Brain (organoid and tissue), 16 donors: ENCODE measurements at places on chromosomes 7 and 10. TPM values are rescaled to one million over a fixed set of nuclear protein-coding genes. Genes with fewer than 3 reads are reported as not detected.

TMEM176B gene
- 20.1 TPM for polyA plus RNA-seq

GPR146 gene
- polyA plus RNA-seq: 10.5 TPM

SLC25A28 gene
- 58.6 TPM for polyA plus RNA-seq

GSTO2 gene
- 23.9 TPM for polyA plus RNA-seq

PAPSS2 gene
- polyA plus RNA-seq: 8.1 TPM

CPA1 gene
- not detected for polyA plus RNA-seq

CDH23 gene
- 5.9 TPM for polyA plus RNA-seq

EGR2 gene
- polyA plus RNA-seq: 0.54 TPM

THSD7A gene
- polyA plus RNA-seq: 1.3 TPM

SPDYE5 gene
- polyA plus RNA-seq: not detected

GPR26 gene
- 0.59 TPM for polyA plus RNA-seq

AKR1C8 gene
- not detected for polyA plus RNA-seq

FFAR4 gene
- 0.78 TPM for polyA plus RNA-seq

XRCC2 gene
- polyA plus RNA-seq: 1.2 TPM

TMEM270 gene
- 4.4 TPM for polyA plus RNA-seq

ZNF736 gene
- 4.9 TPM for polyA plus RNA-seq

PKD2L1 gene
- polyA plus RNA-seq: 1.3 TPM

FOXI2 gene
- not detected for polyA plus RNA-seq

GRCh38 chr7:112018305-112019030, 187.7 kb downstream of the DOCK4 start:
- DNase-seq: no peak

DNA sequence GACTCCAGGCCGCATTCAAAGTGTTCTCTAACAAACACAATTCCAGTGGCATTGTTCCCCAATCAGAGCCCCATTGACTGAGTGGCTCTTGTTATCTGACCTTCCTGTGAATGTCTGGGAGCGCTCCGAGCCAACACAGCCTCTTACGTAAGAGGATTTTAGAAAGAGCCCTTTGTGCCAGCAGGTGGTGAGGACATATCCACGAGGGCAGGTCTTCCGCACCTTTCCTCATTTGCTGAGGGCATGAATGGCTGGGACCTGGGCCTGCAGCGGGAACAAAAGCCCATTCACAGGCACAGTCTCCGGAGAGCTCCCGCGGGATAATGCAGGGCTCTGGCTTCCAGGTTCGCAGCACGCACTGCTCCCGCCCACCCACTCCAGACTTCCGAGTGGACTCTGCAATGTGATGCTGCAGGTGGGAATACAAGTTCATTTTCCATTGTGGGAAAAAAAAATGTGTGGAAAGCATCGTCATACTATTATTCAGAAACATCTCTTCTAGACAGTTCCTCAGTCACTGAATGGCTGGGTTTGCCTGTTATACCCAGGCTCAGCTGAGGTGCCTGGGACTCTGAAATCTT, 295.0 kb upstream of the IGFBP3 start:
- no peak for DNase-seq

- DNase-seq: no peak
Measured at GRCh38 chr10:38032886-38033285, 22.4 kb downstream of the ZNF33A start.

DNA sequence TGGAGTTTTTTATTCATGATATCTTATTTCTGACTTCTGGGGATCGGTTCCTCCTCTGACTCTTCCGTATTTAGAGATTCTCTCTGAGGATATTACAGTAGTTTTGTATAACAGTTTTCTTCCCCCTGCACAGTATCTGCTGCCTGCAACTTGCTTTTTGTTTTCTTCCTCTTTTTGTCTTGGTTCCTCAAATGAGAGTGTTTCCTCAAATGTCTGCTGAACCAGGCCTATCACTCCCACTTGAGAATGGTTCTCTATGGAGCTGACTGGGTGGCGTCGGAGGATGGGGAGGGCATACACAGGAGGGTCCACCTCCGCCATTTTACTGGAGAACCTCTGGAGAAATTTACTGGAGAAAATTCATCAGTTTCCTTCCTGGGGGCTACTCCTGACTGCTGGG, 27.7 kb downstream of the ARHGAP22 start:
- DNase-seq: no peak

DNA sequence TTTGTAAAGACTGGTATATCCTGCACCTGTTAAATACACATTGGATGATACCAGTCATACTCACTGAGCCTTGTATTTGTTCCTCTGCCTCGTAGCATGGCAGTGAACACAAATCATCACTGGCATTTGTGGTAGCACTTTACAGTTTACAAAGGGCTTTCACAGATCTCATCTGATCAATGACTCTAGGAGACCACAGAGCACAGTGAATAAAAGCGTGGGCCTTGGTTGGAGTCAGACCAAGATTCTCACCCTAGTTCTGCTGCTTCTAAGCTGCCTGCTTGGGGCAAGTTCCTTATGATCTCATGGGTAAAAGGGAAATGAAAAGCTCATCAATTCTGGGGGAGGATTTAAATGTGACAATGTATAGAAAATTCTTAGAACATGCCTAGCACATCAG, 129.9 kb upstream of the AGK start:
- no peak for DNase-seq

GRCh38 chr10:27099448-27099847, 846 bp downstream of the ANKRD26 start:
- no peak for DNase-seq

GRCh38 chr10:6409971-6410643, 170.0 kb downstream of the PRKCQ start:
- DNase-seq: no peak

GRCh38 chr10:112230325-112230988, 46.9 kb upstream of the GPAM start:
- no peak for DNase-seq

GRCh38 chr10:131277278-131277677, 34.2 kb downstream of the TCERG1L start:
- no peak for DNase-seq

DNA sequence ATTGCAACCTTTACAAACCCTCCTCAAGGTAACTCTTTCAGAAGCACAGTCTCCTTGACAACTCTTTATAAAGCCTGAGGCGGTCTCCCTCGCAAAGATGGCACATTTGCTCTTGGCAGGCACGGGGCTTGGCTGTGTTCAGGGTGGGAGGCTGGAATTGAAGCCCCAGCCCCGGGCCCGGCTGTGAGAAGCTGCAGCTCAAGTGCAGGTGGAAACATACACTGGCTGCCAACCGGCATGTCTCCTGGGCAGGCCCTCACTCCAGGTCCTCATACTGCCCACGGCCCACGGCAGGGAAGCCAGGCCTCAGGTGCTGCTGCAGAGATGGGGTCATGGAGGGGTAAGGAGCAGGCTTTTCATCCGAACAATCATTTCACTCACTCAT, 194.5 kb downstream of the TCERG1L start:
- peak; percentile 55 for DNase-seq

DNA sequence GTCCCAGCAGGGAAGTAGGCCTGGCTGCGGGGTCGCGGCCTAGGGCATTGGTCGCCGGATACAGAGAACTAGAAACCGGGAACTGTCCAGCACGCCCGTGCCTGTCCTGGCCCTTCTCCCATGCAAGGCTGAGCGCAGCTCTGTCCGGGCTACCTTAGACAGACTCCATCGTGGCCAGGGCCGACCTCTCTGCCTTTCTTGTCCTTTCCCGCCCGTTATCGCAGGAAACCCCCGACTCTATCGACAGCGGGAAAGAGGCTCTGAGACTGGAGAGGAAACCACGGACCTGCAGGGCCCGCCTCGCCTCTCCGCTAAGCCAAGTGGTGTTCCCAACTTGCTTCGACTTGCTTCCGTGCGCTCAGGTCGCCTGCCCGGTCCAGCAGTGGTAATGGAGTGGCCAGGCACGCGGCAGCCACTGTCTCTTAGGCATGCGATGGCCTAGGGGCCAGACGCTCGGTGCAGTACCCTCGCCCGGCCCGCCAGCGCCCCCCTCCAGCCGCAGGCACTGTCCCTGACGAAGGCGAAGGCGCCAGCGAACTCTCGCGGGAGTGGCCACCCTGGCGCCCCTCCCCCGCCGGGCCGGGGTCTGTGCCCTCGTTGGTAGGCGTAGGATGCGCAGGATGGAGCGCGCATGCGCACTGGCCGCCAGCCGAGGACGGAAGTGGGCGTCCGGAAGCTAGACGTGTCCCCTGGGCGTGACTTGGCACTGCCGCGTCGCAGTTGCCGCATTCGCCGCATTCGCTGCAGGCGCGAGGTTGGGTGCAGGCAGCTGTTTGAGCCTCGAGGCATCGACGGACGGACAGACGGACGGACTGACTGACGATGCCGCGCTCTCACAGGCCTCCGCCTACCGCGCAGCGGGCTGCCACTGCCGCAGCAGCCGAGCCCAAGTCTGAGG, 54.4 kb downstream of the MCMBP start:
- DNase-seq: peak; percentile 95

DNA sequence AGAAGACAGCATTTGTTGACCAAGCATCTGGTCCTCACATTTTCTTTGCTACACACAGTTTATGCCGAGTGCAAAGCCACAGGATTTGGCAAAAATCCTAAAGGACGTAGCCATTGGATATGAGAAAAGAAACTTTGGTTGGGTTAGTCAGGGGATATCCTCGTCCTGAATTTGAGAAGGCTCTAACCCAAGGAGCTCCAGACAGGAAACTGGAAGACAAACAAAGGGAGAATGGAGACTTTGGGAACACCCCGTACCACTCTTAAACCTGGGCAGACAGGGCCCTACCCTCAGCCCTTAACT, 146.6 kb upstream of the FRMD4A start:
- DNase-seq: no peak

DNA sequence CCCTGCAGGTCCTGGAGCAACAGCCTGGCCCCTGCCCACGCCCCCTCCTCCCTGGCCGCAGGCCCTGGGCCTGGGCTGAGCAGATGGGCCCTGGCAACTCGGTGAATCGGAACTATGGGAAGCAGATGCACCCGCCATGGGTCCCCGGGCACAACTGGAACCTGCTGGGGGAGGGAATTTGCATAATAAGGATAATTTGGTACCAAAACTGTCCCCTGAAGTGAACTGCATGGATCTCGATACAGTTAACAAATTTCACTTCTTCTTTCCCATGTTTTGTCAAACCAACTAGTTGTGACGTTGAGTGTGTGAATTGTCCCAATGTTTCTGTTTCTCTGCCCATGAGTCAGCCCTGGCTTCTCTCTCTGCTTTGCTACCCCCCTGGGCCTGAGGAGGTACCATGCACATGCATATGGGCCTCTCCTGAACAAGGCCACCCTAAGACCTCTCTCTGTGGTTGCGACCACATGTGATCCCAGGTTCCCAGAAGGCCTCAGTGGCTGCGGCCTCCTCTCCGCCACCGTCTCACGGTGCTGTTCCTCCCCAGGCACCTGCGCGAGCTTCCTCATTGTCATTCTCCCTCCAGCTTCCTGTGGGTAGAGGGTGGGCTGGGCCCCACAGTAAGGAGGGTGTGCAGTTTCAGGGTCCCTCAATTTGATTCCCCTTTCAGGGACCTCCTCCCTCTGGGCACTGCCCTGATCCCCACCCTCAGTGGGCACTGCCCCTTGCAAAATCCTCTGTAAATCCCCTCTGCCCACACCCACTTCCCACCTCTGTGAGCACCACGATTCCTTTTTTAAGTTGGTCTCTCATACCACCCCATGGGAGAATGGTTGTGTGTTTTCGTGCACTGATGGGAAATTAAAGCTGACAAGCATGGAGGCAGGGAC, 40.0 kb downstream of the FIGNL1 start:
- DNase-seq: no peak

DNA sequence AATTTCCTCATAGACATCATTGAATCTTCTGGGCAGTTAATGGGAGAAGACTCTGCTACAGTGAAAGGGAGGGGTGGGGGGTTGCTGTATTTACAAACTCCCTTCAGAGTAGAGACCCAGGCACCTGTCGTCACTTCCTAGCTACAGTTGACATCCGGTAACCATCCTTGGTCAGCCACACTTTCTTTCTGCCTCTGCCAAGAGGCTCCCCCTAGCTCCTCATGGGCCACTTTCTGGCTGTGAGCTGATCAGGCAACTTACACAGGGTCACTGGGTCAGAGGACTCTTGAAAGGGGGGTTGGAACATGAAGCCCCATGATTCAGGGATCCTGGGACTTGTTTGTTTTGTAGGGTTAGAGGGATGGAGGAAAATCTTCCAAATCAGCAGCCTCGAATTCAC, 1.2 kb downstream of the TECPR1 start:
- no peak for DNase-seq

- no peak for DNase-seq
Measured at GRCh38 chr10:3584926-3585784, 199.9 kb downstream of the KLF6 start.

- DNase-seq: no peak
Measured at GRCh38 chr7:18393465-18394118, 102.0 kb upstream of the HDAC9 start.

DNA sequence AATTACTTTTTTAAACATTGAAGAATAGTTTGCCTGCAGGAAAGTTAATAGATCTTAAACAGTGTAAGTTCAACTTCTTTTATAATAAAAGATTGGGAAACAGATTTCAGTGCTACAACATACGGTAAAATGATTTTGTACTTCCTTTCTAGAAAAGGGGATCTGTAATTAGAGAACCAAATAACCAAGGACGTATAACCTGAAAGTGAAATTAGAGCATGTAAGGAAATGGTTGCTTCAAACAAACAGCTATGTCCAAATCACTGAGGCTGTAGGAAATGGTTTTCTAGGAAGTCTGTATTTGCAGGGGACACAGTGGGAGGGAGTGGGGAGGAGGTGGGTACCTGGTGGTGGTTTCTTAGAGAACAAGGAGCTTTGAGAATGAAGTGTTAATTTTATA, 57.9 kb upstream of the EXOC6 start:
- DNase-seq: no peak

GRCh38 chr10:75071756-75072155, 39.7 kb upstream of the SAMD8 start:
- DNase-seq: no peak

GRCh38 chr7:74453322-74454011, at the start of gene GTF2IRD1:
GTF2IRD1 (plus strand) TSS chr7:74453906; CDS start chr7:74508081, 54,175 bp downstream.
- peak; percentile 90 for DNase-seq

DNA sequence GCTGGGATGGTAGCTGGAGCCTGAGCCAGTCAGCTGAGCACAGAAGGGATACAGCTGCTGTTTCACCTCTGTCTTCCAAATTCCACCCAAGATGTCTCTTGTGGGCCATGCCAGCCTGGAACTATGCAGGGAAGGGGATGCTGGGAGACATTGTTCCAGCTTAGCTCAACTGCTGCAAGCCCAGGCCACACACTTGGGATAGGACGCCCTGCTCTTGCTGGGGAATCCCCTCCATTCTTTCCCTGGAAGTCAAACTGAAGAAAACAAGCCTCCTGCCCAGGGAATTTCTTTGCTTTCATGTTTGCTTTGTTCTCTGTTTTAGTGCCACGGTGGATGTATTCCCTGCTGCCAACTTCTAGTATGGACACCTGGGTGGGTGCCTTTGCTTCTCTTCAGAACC, 55.2 kb upstream of the CDK13 start:
- DNase-seq: no peak

DNA sequence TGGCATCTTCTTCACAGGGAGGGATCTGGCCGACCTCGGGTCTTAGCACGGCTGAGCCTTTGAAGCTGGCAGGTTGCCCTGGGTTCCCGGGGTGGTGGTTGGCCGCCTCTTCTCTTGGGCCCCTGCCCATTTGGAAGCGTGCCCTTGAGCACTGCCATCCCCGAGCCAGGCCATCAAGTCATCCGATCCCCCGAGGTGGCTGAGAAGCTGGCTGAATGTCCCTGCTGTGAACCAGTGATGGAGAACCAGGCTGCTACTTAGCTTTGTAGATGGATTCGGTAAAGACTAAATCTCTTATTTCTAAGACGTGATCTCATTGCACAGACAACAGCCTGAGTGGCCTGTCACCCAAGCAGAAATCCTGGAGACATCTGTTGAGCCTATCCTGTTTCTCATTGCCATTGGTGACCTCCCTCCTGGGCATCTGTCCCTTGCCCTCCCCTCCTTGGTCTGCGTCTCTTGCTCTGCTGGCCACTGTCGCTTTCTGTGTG, 74.3 kb downstream of the GRK5 start:
- peak; percentile 44 for DNase-seq

GRCh38 chr7:141702047-141702567, at the start of gene DENND11:
DENND11 (minus strand) TSS chr7:141702166; CDS start chr7:141702153, 13 bp downstream.
- peak; percentile 78 for DNase-seq
